ENCODE measurements at places on chromosomes 7 and 10.

GRCh38 chr7:28125431-28126409 is 54.9 kb downstream of the JAZF1 start:
- no peak for DNase-seq

GRCh38 chr10:96266118-96266770 is 5.1 kb downstream of the BLNK start:
- DNase-seq: peak; percentile 2

DNA sequence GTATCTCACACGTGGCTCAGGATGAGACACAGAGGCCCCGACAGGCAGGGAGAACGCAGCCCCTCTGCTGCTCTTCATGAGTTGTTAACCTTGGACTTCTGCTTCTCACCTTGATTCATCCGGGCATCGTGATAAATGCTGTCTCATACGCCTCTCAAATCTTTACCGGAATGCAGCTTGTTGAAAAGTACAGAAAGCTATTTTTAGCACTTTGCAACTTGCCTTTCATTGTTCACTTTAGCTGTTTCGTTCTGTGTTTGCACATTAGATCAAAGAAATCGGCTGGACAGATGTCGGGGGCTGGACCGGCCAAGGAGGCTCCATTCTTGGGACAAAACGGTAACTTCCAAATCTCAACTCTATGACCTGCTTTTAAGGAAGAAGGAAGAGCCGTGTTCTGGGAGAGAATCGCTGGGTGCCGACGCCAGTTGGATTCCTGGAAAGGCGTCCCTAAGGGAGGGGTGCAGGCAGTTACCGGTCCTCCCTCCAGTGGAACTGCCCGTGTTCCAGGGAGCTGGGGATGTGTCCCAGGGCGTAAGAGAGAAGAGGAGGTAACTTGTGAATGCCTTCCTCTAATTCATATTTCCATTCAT is 49.3 kb downstream of the PFKP start:
- DNase-seq: no peak

DNA sequence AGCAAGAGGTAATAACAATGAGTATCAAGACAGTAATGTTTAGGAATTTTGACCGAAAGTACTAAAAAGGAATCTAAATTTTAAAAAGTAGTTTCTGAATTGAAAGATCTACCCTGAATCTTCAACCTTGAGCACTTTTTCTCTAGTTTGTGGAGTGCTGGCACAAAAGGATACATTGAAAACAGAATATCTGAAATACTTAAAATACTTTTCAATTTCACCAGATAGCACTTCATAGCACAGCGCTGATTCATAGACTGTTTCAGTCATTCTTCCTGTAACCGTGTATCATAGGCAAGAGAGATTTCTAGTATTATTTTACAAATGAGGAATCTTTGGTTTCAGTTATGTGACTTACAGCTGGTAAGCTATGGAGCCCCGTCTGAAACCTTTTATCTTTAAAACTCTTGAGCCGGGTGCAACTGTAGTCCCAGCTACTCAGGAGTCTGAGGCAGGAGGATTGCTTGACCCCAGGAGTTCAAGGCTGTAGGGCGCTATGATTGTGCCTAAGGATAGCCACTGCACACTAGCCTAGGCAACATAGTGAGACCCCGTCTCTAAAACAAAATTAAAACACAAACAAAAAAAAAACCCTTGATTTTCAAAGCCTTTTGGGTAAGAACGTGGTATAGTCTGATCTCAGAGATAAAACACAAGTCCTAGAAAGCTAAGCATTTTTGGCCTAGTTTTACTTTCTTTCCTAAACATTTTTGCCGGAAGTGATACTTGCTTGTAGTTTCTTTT is 35.1 kb downstream of the FHIP2A start:
- no peak for DNase-seq

DNA sequence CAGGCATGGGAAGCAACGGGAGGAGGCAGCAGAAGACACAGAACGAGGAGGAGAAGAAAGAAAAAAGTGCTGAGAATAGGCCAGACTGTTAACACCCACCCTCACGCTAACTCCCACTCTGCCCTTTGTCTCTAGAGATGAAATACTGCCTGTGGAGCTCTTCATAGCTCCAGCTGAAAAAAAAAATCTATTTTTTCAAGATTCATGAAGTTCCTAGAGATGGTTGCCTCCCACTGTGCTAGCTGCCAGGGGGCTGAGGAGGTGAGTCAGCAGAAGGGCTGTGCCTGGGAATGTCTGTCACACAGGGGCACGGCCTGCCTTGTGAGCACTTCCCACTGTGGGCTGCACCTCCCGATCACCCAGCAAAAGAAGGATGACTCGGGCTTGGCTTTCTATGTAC is 144.5 kb downstream of the RNF216 start:
- DNase-seq: no peak

DNA sequence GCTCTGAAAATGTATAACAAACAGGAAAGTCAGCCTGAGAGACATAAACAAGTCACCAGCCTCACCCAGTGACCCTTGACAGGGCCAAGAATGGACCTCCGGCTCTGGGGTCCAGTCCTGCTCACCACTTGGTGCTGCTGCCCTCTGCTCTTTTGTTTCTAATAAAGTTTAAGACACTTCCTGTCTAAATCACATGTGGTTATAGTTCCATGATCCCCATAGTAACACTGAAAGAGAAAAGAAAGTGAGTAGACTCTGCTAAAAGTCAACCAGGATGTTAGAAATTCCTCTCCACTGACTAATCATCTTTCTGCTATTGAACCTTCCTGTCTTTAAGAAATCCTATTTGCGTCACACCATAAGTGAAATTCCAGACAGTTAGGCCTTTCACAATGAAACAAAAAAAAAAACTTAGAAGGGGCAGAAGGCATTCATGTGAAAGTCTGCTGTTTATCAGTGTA is 179.2 kb upstream of the BET1 start:
- no peak for DNase-seq

DNA sequence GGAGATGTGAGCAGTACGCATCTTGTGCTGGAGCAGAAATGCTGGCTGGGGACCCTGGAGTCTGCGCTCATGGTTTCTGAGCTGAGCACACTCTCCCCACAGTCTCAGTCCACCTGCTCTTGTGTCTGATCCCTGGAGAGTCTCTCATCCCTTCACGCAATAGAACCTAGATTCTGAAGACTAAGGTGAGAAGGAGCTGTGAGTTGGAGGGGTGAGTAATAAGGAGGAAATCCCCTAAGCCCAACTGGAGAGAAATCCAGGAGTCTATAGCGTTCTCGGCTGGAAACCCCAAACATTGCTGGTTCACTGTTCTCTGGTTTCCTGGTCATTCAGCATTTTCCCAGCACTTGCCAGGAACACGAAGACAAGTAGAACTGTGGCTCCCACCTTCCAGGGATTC is 68.3 kb upstream of the SMNDC1 start:
- no peak for DNase-seq

DNA sequence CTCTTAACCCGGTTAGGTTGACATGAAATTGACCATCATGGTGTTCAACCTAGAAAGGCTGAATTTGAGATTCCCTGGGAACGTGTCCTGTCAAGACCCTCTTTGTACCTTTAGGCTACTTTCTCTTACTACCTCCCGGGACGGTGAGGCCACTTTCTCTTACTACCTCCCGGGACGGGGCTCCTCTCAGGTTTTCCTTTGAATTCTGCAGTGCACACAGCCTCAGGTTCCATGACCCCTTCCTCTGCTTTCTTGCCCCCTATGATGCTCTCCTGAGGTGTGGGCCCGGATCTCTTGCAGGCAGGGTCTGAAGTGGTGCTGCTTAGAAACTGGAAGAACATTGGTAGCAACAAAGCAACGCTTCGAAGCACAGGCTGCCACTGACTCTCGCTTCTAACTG is 155.3 kb downstream of the CAMK1D start:
- no peak for DNase-seq

GRCh38 chr10:72862957-72863356 is 30.6 kb upstream of the OIT3 start:
- DNase-seq: no peak

DNA sequence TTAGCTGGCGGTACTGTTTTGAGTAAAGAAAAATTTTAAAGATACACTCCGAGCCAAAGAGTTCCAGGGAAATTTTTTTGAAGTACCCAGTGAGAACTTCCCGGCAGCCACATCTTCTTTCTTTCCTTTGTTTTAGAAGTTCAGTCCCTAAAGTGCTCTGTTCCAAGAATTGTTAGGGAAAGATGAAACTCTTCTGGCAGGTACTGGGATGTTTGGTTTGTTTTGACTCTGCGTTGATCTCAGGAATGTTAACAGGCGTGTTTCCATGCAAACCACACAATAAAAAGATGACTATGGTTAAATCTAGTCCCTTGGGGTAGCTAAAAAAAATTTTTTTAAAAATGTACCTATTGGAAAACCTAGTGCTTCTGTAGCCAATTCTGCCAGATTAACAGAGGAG is 224.7 kb upstream of the PHYHIPL start:
- no peak for DNase-seq

- peak; percentile 25 for DNase-seq
These were observed 241.5 kb upstream of the IGFBP3 start for GRCh38 chr7:46162609-46163008.

- DNase-seq: no peak
These were observed 56.3 kb downstream of the FOXL3 start for GRCh38 chr7:346116-346898.

DNA sequence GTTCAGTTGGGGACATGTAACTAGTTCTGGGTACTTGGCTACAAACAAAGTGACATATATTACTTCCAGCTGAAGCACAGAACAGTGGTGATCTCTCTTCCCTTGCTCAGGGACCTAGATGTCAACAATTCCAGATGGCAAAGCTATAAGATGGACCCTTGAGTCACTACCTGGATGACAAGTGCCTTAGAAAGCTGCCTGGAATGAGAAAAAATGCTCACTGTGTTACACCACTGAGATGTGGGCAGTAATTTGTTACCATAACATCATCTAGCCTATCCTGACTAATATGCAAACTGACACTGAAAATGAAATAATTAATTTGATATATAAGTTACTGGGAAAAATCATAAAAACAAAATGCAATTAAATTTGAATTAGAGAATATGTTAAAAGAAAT is 16.4 kb upstream of the CTTNBP2 start:
- no peak for DNase-seq

- DNase-seq: no peak
These were observed 96.7 kb downstream of the SEMA3D start for GRCh38 chr7:85090143-85090542.

DNA sequence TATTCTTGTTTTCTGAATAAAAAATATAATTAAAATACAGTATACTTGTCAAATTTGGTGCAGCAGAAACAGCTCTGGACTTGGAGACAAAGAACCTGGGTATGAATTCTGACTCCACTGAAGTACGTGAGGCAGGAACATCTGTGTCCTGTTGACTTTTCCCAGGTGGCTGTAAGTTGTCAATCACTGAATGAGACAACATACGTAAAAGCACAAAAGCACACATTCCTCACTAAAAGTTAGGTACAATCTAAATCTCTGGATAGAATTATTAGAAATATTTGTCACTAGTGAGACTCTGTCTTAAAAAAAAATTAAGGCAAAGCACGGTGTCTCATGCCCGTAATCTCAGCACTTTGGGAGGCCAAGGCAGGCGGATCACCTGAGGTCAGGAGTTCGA is 18.1 kb downstream of the CFAP58 start:
- DNase-seq: no peak

DNA sequence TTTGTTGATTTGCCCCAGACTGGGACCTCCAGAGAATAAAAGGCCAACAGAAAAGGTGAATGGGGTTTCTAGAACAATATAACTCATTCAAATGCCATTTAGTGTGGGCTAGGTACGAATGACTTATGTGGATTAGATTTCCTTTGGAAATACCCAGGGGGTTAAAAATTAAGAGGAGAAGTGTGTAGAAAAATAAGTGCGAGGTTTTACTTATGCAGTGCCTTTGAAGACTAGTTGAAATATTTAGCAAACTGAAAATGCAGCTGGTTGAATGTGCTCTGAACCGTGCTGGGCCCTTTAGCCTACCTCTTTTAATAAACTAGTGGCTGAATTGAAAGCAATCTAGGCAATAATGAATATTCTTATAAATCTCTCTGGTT is 180.6 kb downstream of the LRMDA start:
- DNase-seq: no peak

DNA sequence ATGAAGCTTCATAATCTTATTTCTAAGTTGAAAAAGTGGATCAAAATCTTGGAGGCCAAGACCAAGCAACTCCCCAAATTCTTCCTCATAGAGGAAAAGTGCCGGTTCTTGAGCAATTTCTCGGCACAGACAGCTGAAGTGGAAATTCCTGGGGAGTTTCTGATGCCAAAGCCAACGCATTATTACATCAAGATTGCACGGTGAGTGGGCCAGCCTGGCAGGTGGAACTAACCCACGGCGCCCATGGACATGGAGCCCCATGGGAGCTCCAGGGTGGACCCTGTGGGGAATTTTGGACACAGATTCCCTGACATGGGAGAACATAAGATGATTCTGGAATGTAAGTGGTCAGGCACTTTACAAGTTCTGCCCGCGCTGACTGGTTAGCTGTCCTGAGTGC is 125.9 kb downstream of the TRRAP start:
- no peak for DNase-seq

- no peak for DNase-seq
These were observed 26.4 kb downstream of the PNPLA8 start for GRCh38 chr7:108499566-108499965.

- no peak for DNase-seq
These were observed 102.2 kb downstream of the GFRA1 start for GRCh38 chr10:116170815-116171250.

GRCh38 chr7:66950763-66951162 is 29.7 kb downstream of the TMEM248 start:
- no peak for DNase-seq

DNA sequence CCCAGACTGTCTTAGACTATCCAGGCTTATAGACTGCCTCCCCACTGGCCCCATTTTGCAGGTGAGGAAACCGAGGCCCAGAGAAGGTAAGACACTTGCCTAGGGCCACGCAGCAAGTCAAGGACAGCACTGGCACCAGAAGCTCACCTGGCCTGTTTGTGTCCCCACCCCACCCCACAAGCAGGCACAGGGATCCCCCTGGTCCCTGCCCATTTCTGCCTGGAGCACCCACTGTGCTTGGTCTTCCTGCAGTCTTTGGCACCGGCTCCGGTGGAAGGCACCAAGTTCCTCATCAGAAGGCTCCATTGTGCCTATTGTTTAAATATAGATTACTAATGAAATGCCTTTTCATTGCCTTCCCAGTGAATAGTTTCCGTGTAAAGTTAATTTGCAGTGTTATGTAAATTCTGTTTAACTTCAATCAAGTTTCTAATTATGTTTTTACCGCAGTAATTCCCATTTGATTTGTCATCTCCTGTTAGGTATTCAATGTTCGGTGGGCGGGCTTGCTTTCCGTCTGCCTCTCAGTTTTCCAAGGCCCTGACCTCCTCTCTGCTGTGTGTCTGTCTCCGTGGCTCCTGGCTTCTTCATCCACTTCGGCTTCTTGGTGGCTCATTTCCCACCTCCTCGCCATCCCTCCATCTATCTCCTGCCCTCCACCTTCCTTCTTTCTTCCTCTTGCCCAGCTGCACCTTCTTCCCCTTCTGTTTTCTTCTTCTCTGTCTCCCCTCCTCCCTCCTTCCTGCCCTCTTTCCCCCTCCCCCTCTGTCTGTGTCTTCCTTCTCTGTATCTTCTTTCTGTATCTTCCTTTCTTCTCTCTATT is 75.8 kb downstream of the ZMIZ1 start:
- no peak for DNase-seq

- no peak for DNase-seq
These were observed 72.9 kb downstream of the AOAH start for GRCh38 chr7:36651404-36651803.

- no peak for DNase-seq
These were observed 35.5 kb downstream of the TMEM270 start for GRCh38 chr7:73896454-73896853.
